ENCODE measurements at places on chromosomes 16 and 17. TPM values are rescaled to one million over a fixed set of nuclear protein-coding genes. Genes with fewer than 3 reads are reported as not detected.

DNA sequence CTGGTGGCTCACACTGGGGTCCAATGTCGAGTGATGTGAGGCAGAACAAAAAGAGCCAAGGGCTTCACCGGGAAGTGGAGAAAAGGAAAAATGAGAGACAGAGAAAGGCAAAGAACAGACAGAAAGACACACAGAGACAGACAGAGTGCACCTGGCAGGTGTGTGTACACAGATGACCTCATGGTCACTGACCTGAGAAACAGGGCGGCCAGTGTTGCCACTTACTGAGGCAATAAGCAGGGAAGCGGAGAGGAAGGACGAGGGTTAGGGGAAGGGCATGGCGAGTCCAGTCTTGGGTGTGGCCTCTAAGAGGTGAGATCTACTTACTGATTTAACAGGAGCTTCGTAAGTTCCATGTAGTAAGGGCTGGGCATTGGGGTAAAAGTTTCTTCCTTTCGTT, 7.5 kb downstream of the GINS2 start:
- H3K27ac ChIP-seq = no peak overlapping the region
- H3K4me1 ChIP-seq = no peaks in the 10 kb centered on the region
- no peak for DNase-seq
- H3K27me3 ChIP-seq = no peaks in the 10 kb centered on the region
- no peak overlapping the region for H3K4me3 ChIP-seq

GRCh38 chr17:80347948-80348351, 67.0 kb upstream of the ENDOV start:
- no peak for DNase-seq
- H3K4me3 ChIP-seq = no peak overlapping the region
- H3K27me3 ChIP-seq = no peaks in the 10 kb centered on the region
- H3K4me1 ChIP-seq = no peaks in the 10 kb centered on the region

- peaks cover 11% of the 10 kb centered on the region for H3K4me1 ChIP-seq
- H3K4me3 ChIP-seq = no peak overlapping the region
Measured at GRCh38 chr17:38970128-38970527, 2.9 kb upstream of the FBXO47 start.

DNA sequence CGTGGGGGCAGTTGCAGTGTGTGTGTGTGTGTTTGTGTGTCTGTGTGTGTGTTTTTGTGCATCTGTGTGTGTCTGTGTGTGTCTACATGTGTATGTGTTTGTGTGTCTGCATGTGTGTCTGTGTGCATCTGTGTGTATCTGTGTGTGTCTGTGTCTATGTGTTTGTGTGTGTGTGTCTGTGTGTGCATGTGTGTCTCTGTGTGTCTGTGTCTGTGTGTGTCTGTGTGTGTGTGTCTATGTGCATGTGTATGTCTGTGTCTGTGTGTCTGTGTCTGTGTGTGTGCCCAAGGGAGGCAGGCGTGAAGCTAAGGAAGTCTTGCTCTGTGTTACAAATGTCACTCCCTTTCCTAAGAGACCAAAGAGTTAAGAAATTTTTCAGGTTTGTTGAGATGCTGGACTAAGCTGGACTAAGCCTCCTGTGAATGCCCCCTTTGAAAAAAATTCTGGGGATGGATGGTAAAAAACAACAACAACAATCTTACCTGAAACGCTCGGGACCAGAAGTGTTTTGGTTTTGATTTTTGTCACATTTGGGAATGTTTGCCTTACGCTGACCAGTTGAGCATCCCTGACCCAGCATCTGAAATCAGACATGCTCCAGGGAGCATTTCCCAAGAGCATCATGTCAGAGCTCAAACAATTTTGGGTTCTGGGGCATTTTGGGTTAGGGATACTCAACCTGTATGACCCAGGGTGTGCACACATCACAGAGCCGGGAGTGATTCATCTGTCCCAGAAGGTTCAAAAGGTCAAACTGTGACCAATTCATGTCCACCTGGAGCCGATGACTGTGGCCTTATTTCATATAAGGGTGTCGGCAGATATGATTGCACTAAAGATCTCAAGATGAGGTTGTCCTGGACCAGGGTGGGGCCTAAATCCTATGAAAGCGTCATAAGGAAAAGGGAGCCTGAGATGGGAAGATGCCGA, 48.6 kb upstream of the ZNF469 start:
- H3K4me3 ChIP-seq = peak overlapping the region; percentile 35
- DNase-seq = no peak
- H3K4me1 ChIP-seq = peaks cover 55% of the 10 kb centered on the region
- H3K27me3 ChIP-seq = no peaks in the 10 kb centered on the region
- H3K27ac ChIP-seq = peak overlapping the region; percentile 97
- H3K36me3 ChIP-seq = no peaks in the 10 kb centered on the region

DNA sequence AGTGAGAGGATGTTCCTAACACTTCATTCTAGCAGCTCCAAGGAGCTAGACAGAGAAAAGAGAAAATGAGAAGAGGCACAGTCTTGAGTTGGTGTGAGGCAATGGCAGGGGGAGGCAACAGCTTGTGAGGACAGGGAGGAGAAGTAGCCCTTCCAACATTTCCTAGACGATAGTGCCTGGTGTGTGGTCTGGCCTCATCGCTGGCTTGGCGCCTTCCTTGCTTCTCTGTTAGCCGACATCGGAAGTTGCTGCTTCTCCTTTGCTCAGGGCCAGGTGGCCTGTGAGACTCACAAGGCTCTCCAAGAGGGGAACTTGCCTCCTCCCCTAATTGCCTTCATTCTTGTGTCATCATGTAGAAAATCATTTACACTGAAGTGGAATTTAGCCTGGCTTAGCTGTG, 208.7 kb downstream of the MAP2K4 start:
- H3K4me3 ChIP-seq = no peak overlapping the region
- peaks cover 11% of the 10 kb centered on the region for H3K27me3 ChIP-seq
- H3K4me1 ChIP-seq = no peaks in the 10 kb centered on the region
- H3K27ac ChIP-seq = no peak overlapping the region
- DNase-seq = no peak

DNA sequence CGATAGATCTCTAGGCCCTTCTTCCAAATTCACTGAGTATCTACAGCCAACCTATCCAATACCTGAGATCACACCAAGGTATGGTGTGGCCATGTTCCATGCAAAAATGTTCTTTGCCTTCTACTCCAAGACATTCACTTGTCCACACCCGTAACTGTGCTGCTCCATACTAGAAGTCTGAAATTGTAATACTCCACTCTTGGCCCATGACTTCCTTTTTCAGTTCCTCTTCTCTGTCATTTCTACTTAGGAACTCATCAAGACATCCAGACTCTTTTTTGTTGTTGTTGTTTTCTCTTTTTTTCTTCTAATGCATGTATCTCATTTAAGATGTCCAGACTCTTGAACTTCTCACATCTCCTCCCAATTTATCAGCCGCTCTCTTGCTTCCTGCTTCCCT, 42.5 kb upstream of the KSR1 start:
- no peak overlapping the region for H3K4me3 ChIP-seq
- no peak overlapping the region for H3K27ac ChIP-seq
- H3K36me3 ChIP-seq = no peaks in the 10 kb centered on the region
- no peak for DNase-seq
- H3K27me3 ChIP-seq = no peaks in the 10 kb centered on the region

GRCh38 chr16:72468582-72468981, 296.6 kb upstream of the PMFBP1 start:
- no peaks in the 10 kb centered on the region for H3K36me3 ChIP-seq
- no peak overlapping the region for H3K4me3 ChIP-seq
- no peaks in the 10 kb centered on the region for H3K4me1 ChIP-seq
- no peak for DNase-seq
- H3K27ac ChIP-seq = no peak overlapping the region

- H3K4me3 ChIP-seq = no peak overlapping the region
- H3K4me1 ChIP-seq = no peaks in the 10 kb centered on the region
- H3K27me3 ChIP-seq = no peaks in the 10 kb centered on the region
- H3K36me3 ChIP-seq = no peaks in the 10 kb centered on the region
- H3K27ac ChIP-seq = no peak overlapping the region
Measured at GRCh38 chr17:51803161-51803560, 355.4 kb downstream of the CA10 start.

DNA sequence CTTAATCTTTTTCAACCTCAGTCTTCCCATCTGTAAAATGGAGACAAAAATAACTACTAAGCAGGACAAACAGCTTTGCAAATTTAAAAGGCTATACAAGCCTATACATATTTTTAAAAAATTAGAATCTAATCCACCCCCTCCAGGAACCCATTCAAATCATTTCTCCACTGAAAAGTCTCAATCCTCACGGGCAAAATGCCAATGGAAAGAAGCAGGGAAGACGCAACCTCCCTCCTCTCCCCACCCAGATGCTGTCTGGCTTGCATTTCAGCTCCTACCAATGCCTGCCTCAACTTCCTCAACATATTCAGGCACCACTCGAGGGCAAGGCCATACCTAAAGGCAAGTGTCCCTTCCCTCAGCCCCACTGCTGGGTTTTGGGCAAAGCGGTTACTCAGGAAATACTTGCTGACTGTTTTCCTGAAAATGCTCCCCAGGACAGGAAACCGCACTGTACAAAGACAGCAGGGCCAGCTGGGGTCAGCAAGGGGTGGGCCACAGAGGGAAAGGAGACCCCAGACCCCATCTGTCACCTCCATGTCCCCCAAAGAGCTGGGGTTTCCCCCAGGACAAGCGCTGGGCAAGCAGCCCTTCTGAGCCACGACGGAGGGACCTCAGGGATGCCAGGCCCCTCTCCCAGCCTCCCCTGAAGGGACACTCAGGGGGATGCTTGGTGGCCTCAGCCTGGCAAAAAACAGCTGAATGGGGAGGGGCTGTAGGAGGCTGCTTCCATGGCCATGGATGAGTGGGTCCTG, 47.7 kb upstream of the DOC2B start:
- H3K27ac ChIP-seq = no peak overlapping the region
- no peaks in the 10 kb centered on the region for H3K36me3 ChIP-seq
- H3K27me3 ChIP-seq = no peaks in the 10 kb centered on the region

GRCh38 chr16:53091466-53092211, 36.8 kb downstream of the CHD9 start:
- H3K4me1 ChIP-seq = peaks cover 32% of the 10 kb centered on the region
- no peak overlapping the region for H3K4me3 ChIP-seq
- no peak overlapping the region for H3K27ac ChIP-seq
- no peaks in the 10 kb centered on the region for H3K27me3 ChIP-seq

GRCh38 chr16:17313085-17313611, 157.6 kb downstream of the XYLT1 start:
- no peaks in the 10 kb centered on the region for H3K27me3 ChIP-seq
- H3K4me3 ChIP-seq = no peak overlapping the region
- DNase-seq = no peak
- H3K27ac ChIP-seq = peak overlapping the region; percentile 28
- H3K4me1 ChIP-seq = peaks cover 21% of the 10 kb centered on the region

GRCh38 chr17:36980280-36980761, 31.6 kb downstream of the AATF start:
- H3K27ac ChIP-seq = no peak overlapping the region
- no peak overlapping the region for H3K4me3 ChIP-seq
- H3K27me3 ChIP-seq = no peaks in the 10 kb centered on the region

DNA sequence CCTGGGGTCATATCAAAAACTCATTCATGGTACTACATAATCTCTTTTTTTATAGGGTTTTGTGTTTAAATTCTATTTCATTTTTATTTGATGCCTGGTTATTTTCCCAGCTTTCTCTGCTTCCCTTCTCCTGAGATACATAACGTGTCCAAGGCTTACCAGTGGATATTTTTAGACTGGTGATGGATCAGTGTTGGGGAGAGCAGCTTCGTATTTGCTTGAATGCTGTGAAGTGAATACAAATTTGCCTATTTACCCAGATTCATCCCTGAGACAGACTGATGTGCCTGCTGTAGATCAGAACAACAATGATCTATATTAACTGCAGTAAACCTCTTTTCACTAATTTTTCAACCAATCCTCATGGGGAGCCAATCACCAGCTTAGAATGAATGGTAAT, 43.2 kb upstream of the FOXJ1 start:
- no peaks in the 10 kb centered on the region for H3K36me3 ChIP-seq
- no peaks in the 10 kb centered on the region for H3K27me3 ChIP-seq
- no peak for DNase-seq
- H3K4me1 ChIP-seq = peaks cover 34% of the 10 kb centered on the region
- no peak overlapping the region for H3K4me3 ChIP-seq

DNA sequence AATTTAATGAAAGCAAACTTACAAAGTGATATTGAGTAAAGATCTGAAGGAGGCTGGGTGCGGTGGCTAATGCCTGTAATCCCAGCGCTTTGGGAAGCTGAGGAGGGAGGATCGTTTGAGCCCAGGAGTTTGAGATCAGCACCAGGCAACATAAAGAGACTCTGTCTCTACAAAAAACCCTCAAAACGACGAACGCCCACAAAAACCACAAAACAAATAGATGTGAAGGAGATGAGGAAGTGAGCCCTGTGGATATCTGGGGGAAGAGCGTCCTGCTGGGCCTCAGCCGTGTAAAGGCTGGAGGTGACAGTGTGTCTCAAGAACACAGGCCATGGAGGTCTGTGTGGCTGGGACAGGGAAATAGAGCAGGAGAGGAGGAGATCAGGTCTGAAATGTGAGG, 68.8 kb downstream of the ITFG1 start:
- H3K27ac ChIP-seq = no peak overlapping the region
- H3K36me3 ChIP-seq = no peaks in the 10 kb centered on the region
- H3K27me3 ChIP-seq = no peaks in the 10 kb centered on the region
- no peak overlapping the region for H3K4me3 ChIP-seq
- DNase-seq = peak; percentile 31

GRCh38 chr17:9286434-9286833, 265.1 kb downstream of the NTN1 start:
- no peaks in the 10 kb centered on the region for H3K36me3 ChIP-seq
- no peak for DNase-seq
- H3K27ac ChIP-seq = no peak overlapping the region

- no peak for DNase-seq
- H3K27me3 ChIP-seq = no peaks in the 10 kb centered on the region
- no peak overlapping the region for H3K27ac ChIP-seq
- H3K36me3 ChIP-seq = peaks cover 16% of the 10 kb centered on the region
- no peak overlapping the region for H3K4me3 ChIP-seq
Measured at GRCh38 chr16:71853413-71853812, 7.6 kb downstream of the ATXN1L start.

DNA sequence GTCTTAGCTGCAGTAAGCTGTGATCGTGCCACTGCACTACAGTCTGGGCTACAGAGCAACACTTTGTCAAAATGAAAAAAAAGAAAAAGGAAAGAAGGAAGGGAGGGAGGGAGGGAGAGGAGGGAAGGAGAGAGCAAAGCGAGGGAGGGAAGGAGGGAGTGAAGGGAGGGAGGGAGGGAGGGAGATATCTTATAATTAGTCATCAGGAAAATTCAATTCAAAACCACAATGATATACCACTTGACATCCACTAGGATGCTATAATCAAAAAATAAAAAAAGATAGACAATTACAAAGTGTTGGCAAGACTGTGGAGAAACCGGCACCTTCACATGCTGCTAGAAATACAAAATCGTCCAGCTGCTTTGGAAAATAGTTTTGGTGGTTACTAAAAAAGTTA, 93.8 kb downstream of the CDC27 start:
- no peak for DNase-seq
- no peak overlapping the region for H3K4me3 ChIP-seq
- peaks cover 14% of the 10 kb centered on the region for H3K4me1 ChIP-seq
- H3K36me3 ChIP-seq = no peaks in the 10 kb centered on the region

GRCh38 chr17:64309710-64310109, 46.6 kb upstream of the TEX2 start:
- DNase-seq = no peak
- no peaks in the 10 kb centered on the region for H3K36me3 ChIP-seq
- no peaks in the 10 kb centered on the region for H3K27me3 ChIP-seq
- H3K27ac ChIP-seq = no peak overlapping the region
- H3K4me3 ChIP-seq = no peak overlapping the region
- peaks cover 7% of the 10 kb centered on the region for H3K4me1 ChIP-seq

The IRX3 gene
- total RNA-seq = 2.0 TPM

The TMEM100 gene
- total RNA-seq = not detected

The CLEC19A gene
- total RNA-seq = not detected

The KIF18B gene
- 76.4 TPM for total RNA-seq

The AOC2 gene
- total RNA-seq = 8.0 TPM

The PIGL gene
- total RNA-seq = 36.8 TPM

The IL21R gene
- total RNA-seq = 1.2 TPM

The TTLL6 gene
- total RNA-seq = 0.79 TPM

The C16orf92 gene
- not detected for total RNA-seq
